ENCODE measurements at places on chromosomes 1 and 21.

DNA sequence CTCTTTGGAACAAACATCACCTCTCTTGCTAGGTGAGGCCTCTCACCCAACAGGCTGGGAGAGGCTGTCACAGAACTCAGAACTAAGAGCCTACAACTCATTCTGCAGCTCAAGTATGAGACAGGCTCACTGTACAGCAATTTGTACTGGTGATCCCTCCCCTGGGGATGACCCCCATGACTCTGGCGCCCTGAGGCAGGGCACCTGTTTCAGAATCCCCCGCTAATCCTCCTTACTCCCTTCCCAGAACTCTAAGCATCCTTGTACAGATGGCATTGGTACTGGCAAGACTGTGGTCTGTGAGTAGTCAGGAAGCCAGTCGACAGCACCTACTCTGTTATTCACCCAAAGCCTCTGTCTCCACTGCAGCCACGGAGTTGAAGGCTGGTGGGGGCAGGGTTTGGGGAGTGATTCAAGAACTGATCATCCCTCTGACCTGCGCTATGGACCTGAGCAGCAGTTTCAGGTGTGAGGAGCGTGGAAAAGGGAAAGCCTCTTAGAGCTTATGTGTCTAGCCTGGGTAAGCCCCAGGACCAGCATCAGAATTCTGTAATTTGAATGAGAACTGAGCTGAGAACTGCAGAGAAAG lies 655.5 kb downstream of the KIF26B start:
- DNase-seq = no peak

DNA sequence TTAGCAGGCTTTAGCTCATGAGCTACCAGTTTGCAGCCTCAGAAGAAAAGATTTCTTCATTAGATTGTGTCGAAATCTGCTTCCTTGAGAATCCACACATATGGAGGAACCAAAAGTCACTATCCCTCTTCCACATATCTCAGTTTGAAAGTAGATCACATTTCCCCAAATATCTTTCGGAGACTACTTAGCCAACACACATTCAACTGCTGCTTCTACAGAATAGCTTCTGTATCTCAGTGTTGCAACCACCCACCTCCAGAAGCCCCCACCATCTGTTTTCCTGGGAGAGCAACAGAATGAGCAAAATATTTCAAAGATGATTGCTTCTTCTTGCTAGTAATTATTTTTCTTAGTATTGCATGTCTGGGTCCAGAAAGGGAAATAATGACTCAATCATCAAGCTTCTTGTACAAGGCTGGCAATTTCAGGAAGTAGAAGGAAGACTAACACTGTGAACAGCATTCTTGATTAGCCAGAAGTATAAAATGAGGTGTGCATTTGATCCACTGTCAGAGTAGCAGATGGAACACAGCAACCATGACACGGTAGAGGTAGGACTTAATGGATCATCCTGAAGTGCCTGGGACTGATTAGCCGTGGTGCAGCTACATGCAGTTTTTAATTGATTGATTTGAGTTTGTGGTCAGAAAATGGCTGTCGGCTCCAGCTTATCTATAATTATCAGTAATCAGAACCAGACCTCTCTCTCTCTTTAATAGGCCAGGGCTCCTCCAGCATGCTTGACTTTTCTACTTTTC lies 24.9 kb downstream of the ZC3H11B start:
- no peak for DNase-seq

GRCh38 chr1:30325999-30326398 lies 397.4 kb downstream of the MATN1 start:
- DNase-seq = no peak

DNA sequence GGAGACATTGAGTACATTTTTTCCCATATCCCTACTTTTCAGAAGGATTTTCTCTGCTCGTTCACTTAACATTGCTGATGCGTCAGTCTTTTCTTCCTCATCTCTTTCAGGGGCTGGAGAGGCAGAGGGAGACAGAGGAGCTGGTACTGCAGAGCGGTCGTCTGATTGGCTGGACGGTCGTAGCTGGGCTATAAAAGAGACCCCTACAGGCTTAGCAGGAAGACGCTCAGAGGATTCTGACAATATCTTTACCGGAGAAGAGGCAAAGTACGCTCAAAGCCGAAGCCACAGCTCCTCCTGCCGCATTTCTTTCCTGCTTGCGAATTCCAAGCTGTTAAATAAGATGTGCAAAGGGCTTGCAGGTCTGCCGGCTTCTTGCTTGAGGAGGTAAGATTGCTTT lies at the start of gene RGS4:
RGS4 (plus strand) TSS at position 220 of the 400 bp plus-strand sequence; CDS start at position 344, 124 bp downstream.
- DNase-seq = no peak

DNA sequence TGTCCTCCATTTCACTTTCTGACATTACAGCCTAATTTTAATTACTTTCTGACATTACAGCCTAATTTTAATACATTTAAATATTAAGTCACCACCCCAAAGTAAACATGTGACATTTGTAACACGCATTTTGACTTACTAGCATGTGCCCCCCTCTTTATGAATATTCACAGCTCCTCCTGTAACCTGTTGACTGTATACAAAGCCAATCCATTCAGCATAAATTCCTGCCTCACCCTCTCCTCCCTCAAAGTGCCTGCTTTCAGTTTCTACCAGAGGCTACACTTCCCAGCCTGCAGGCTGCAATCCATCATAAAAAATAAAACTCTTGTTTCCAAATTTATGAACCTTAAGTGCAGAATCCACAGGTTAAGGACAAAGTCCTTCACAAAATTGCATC lies 39.5 kb downstream of the ANP32E start:
- DNase-seq = no peak

- no peak for DNase-seq
These were observed 75.0 kb downstream of the RWDD3 start for GRCh38 chr1:95309031-95309471.

GRCh38 chr1:55065648-55066047 lies 26.3 kb downstream of the PCSK9 start:
- no peak for DNase-seq

- no peak for DNase-seq
These were observed 128.4 kb upstream of the CAMK1G start for GRCh38 chr1:209455145-209455544.

- DNase-seq = no peak
These were observed 54.1 kb upstream of the LYST start for GRCh38 chr1:235920596-235921375.

DNA sequence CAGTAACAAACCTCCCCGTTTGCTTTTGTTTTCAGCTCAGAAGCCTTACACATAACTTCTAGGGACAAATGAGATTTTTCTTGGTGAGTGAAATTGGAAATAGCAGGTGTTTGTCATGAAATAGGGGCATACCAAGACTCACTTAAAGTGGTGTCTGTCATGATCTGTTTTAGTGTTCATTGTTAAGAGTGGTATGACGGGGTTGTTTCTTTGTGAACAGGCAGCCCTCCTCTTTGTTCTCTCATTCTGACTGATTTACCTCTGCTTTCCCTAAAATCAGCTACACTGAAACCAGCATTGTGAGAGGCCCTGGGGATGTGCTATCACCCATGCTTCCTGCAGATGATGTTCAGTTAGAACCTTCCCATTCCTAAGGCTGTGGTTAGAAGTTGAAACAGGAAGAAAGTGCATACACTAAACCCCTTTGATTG lies 2.5 kb upstream of the ERO1B start:
- DNase-seq = no peak

DNA sequence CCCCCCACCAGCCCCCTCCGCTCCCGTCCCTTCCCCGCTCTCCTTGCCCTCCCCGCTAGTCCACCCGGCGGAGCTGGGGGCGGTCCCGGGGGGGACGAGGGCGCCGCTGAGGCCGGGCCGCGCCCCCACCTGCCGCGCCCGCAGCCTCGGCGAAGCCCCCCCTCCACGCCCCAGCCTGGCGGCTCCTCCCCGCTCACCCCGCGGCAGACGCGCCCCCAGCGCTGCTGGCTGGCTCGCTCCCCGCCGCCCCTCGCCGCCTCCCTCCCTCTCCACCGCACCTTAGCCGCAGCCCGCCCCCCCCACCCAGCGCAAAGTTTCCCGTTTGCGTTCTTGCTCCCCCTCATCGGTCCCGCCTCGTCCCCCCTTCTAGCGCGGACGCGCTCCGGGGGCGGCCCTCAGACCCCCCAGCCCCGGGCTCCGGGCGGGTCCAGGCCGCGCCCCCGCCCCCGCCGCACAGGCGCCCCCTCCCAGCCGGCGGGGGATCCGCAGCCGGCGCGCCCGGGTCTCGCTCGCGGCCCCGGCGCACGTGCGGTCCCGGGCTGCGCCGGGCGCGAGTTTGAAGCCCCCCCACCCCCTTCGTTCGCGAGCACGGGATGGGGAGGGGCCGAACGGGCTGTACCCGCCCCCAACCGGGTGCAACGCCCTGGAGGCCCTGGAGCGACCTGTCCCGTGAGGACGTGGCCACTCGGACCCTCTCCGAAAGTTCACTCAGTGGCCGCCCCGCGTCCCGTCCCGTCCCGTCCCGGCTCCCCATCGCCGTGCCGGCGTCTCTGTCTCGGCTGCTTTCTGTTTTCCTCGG lies 623 bp downstream of the PTPRF start:
- peak; percentile 13 for DNase-seq

Measured in CD4-positive, alpha-beta T cell treated with Interleukin-12 subunit alpha and Interleukin-12 subunit beta, for 1 hour (primary cell).